ENCODE measurements at places on chromosomes 6 and 20.

GRCh38 chr20:14235355-14235754 is 102.1 kb downstream of the FLRT3 start:
- no peak for DNase-seq

DNA sequence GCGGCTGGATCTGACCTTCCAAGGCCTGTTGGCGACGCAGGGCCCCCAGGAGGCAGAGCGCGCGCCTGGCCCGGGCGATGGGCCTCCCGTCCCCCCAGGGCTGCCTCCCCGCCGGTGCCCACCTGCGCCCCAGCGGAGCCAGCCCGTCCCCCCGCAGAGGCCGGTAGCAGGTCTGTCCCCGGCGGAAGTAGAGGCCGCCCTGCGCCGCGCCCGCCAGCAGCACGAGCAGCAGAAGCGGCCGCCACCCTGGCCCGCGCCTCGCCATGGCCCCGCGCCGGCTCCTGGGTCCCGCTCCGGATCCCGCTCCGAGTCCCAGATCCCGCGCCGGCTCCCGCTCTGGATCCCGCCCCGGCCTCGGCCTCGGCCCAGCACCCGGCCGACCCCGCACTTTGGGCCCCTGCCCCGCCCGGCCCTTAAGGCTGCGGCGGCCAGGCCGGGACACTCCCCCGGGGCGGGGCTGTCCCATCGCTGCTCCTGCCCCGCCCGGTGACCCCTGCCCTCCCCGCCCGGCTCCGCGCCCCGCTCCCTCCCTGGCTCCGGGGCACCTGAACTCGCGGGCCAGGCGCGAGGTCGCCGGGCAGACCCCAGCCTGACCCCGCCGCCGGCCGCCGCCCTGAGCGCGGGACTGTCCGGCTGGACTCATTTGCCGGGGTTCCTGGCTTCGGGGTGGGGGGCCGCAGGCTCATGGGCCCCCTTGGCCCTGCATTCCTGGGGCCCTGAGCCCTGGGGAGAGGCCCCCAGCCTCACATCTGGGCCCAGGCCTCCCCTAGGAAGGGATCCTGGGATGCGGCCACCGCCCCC is at the start of gene CTSZ:
Gene CTSZ, minus strand, starts transcription at position 391 of the 801 bp plus-strand sequence. Its CDS starts 126 bp downstream, at position 265.
- DNase-seq: peak; percentile 78

- no peak for DNase-seq
These were observed 181.8 kb upstream of the MCHR2 start for GRCh38 chr6:100175814-100176310.

DNA sequence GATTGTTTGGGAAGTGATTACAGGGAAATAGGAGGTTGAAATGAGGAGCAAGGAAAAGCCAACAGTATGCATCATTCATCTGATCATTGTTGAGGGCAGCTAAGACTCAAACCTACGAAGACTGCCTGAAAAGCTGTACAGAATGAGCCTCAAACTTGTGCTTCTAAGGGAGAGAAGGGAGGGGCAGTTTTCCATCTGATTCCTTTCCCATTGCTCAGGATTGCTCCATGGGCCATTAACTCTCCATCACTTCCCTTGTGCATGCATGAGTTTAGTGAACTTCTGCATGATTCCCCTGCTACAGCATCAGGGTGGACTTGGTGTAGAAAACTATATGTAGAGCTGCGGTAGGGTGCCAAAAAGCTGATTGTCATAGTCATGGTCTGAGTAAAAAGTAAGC is 742.7 kb upstream of the SLC35B3 start:
- no peak for DNase-seq

DNA sequence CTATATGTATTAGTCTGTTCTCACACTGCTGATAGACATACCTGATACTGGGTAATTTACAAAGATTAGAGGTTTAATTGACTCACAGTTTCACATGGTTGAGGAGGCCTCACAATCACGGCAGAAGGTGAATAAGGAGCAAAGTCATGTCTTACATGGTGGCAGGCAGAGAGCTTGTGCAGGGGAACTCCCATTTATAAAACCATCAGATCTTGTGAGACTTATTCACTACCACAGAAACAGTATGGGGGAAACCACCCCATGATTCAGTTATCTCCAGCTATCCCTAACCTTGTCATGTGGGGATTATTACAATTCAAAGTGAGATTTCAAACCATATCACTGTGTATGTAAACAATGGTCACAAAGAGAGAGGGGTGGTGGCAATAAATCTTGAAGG is 6.6 kb downstream of the CST8 start:
- DNase-seq: no peak

- DNase-seq: no peak
These were observed 193.4 kb upstream of the SLC35B3 start for GRCh38 chr6:8628736-8629135.

- DNase-seq: no peak
These were observed 40.8 kb downstream of the ZFAND3 start for GRCh38 chr6:37860226-37860839.

- DNase-seq: no peak
These were observed 26.4 kb upstream of the FAM83C start for GRCh38 chr20:35318502-35319157.

- DNase-seq: no peak
These were observed 3.1 kb downstream of the COL12A1 start for GRCh38 chr6:75202676-75203131.

GRCh38 chr6:151330130-151330696 is 61.1 kb downstream of the ZBTB2 start:
- DNase-seq: no peak

DNA sequence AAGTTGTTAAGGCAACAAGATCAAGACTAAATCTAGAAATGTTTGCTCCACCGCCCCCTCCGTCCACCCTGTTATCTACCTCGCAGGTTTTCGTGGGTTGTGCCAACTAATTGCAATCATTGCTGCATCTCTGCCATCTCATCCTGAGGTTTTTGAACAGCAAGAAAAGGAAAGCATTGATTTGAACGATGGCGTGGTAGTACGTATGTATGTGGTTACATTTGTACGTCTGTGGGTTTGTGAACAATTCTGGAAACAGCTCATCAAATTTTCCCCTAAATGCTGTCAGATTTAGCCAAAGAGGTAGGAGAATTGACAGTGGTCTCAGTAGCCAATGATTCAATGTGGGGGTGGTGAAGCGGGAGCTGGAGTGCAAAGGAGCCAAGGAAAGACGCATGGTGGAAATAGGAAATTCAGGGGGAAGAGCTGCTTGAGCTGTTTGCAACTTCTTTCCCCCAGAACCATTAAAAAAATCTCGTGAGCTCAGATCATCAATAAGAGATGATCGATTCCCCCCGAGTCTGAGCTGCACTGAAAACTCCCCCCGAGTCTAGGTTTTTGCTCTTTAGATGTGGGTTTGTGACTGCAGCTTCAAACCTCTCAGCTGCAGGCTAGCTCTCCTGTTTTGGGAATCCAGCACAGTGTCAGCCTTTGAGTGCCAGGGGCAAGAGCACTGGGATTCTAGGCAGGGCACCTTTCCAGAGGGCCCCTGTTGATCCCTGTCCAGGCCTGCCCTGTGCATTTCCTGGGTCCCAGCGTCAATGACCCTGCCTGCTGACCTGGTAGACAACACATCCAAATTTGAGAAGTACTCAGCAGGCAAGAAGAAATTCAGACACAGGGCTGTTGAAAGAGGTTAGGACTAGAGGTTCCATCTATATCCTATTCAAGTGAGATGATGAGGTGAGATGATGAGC is 72.6 kb upstream of the LY86 start:
- no peak for DNase-seq

- DNase-seq: no peak
These were observed 5.7 kb downstream of the SOX18 start for GRCh38 chr20:64043768-64044167.

GRCh38 chr6:52389626-52390360 is 27.8 kb downstream of the PAQR8 start:
- DNase-seq: no peak

GRCh38 chr6:39617026-39617425 is 108.2 kb downstream of the KIF6 start:
- no peak for DNase-seq

DNA sequence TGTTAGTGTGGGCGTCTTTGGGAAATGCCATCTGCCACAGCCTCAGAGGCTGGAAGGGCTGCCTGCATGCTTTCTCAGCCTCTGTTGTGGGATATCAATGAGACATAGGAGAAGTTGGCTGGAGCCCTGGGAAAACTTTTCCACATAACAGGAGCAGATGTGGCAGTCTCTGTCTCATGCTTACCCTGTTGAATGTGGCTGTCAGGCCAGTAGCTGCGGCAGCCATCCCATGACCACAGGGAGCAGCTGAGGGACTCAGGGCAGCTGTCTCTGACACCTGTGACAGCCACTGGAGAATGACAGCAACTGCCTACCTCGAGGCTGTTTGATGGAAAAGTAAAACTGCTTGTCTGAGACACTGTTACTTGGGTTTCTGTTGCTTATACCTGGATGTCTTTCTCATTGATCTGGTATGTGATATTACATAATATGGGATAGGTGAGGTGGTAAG is 64.4 kb downstream of the TULP4 start:
- no peak for DNase-seq

GRCh38 chr6:85574932-85575598 is 18.6 kb downstream of the SNX14 start:
- no peak for DNase-seq

DNA sequence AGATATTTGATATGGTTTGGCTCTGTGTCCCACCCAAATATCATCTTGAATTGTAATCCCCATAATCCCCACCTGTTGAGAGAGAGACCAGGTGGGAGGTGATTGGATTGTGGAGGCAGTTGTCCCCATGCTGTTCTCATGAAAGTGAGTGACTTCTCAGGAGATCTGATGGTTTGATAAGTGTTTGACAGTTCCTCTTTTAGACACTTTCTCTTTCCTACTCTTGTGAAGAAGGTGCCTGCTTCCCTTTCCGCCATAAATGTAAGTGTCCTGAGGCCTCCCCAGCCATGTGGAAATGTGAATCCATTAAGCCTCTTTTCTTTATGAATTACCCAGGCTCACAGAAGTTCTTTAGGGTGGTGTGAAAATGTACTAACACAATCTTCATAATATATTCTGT is 1404.0 kb upstream of the ADGRB3 start:
- peak; percentile 21 for DNase-seq
